ENCODE measurements at places on chromosomes 2 and 18.

GRCh38 chr2:231467613-231468530 lies 3.6 kb upstream of the NCL start:
- no peak for DNase-seq

DNA sequence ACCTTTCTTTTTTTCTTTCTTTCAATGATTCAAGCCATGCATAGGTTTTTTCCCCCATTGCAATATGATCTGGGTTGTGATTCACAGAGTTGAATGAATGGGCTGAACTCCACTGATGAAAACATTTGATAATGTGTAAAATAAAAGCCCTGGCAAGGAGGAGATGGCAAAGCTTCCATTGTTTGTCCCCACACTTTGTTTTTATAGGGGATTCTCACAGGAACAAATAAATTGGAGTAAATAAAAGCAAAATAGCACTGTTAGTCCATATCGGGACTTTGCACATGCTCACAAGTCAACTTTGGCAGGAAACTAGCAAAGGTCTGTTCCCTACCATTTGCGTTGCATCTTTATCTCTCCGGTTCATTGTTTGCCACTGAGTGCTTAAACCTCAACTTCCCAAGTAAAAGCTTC lies 55.7 kb downstream of the MEIS1 start:
- no peak for DNase-seq

- DNase-seq: no peak
Measured at GRCh38 chr2:88451811-88452564, 505 bp downstream of the FOXI3 start.

DNA sequence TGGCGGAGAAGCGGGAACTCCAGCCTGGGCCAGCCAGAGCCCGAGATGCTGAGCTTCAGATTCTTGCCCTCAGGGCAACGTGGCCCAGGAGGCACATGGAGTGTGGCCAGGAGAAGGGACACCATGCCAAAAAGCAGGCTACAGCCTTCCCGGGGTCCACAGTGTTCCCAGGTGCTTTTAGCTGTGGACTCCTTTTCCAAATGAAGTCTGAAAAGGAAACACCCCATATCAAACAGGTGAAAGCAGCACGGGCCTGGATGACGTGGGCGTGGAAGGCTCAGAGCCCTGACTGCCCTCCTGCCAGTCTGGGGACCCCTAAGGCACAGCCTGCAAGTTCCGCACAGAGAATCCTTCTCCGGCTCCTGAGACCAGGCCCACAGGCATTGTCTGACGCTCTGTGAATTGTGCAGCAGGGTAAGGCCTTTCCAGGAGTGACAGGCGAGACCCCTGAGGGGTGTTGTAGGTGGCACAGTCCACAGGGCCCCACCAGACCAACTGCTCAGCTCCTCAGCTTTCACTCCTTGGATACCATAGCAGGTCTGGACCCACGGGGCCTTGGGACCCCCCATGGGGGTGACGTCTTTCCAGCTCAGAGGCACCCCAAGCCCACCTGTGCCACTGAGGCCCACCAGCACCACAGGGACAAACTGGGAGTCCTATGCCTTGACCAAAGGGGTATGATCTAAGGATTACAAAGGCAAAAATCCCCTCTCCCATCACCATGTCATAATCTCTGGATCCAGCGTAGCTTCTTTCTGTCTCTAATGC lies 69.6 kb upstream of the RAB6C start:
- no peak for DNase-seq

- DNase-seq: no peak
Measured at GRCh38 chr18:506264-506663, 5.8 kb upstream of the COLEC12 start.

- DNase-seq: no peak
Measured at GRCh38 chr2:114940785-114941458, 498.5 kb downstream of the DPP10 start.

DNA sequence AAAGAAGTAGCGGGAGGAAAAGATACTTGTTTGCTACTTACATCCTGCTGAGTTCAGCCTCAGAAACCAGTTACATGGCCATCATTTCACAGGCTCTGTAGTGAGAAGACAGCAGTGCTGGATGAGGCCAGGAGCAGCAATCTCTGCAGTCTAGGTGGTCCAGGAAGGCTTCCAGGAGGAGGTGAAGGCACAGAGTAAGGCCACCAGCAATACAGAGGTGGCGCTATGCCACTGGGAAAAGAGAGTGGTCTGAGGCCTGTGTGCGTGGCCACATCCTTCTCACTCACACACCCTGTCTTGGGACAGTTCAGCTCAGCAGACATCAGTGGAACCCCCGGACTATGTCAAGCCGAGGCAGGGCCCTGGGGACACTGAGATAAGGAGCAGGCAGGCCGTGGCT lies 162.7 kb downstream of the KLHL29 start:
- no peak for DNase-seq

GRCh38 chr2:63652652-63652985 lies 63.9 kb downstream of the MDH1 start:
- DNase-seq: no peak

- DNase-seq: no peak
Measured at GRCh38 chr2:224211181-224211480, 172.0 kb upstream of the SERPINE2 start.

DNA sequence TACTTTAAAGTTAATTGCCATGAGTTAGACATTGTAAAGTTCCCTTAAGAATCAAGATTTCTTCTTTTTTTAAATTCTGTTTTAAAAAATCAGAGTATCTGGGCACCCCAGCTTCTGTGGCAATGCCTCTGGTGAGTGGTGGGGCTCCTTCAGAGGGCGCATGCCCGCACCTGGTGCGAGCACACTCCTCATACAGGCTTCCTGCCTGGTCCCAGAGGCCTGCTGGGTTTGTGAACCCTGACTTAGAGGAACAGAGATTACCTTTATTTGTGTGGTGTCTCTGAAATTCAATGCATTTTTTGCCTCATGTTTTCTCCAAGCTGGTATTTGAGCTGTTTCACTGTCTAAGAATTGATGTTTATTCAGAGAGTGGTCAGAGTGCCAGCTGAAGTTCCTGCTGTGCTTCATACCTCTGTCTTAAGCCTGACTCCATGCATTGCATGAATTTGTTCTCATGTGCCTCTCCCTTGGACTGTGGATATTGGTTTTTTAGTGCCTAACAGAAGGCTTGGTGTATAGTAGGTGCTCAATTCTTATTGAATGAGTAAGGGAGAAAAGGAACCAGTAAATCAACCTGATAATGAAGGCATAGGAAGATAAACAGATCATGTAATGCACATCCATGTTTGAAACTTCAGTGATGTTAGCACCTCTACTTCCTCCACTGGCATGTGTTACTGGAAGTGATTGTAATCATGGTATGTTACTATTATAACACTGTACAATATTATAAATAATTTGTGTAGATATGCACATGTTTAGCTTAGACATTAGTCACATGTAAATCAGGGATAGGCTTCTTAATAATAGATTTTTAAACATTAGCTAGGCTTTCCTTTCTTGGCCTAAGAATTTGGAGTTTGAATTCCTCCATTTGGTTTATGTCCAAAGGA lies 29.0 kb downstream of the PHLPP1 start:
- DNase-seq: no peak

GRCh38 chr18:555705-556457 lies 24.3 kb upstream of the CETN1 start:
- no peak for DNase-seq

GRCh38 chr2:226002438-226002837 lies 602.9 kb downstream of the NYAP2 start:
- no peak for DNase-seq

GRCh38 chr2:232382331-232383225 lies 4.0 kb downstream of the ALPP start:
- DNase-seq: no peak

GRCh38 chr2:216700781-216701180 lies 5.4 kb upstream of the IGFBP5 start:
- DNase-seq: no peak

Data from activated T-helper 1 cell treated with anti-CD3 and anti-CD28 coated beads, Interleukin-2, amount 50 U/mL, for 16 hours (primary cell).